ENCODE measurements at places on chromosomes 16 and 17.

DNA sequence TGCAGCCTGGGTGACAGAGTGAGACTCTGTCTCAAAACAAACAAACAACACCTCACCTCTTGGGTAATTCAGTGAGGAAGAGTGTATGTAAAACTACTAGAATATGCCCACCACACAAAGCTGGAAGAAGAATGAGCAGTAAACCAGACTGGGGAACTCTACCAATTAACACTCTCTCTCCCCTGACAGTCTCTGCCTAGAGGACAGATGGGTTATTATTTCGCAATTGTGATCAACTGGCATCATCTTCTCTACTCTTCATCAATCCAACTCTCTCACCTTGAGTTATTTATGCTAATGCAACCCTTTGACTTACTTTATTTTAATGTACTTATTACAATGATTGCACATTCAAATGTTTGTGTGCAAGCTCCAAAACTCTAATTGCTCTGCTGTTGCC is 205.6 kb downstream of the XYLT1 start:
- DNase-seq: no peak

- no peak for DNase-seq
These were observed 99.5 kb downstream of the CDYL2 start for GRCh38 chr16:80704751-80705505.

- DNase-seq: no peak
These were observed 52.6 kb downstream of the C16orf95 start for GRCh38 chr16:87264634-87265033.

- no peak for DNase-seq
These were observed 1.0 kb downstream of the FZD2 start for GRCh38 chr17:44558334-44558709.

- no peak for DNase-seq
These were observed 23.8 kb upstream of the SDR42E2 start for GRCh38 chr16:22138482-22138881.

GRCh38 chr17:69928611-69929010 is 146.4 kb upstream of the KCNJ16 start:
- DNase-seq: no peak

DNA sequence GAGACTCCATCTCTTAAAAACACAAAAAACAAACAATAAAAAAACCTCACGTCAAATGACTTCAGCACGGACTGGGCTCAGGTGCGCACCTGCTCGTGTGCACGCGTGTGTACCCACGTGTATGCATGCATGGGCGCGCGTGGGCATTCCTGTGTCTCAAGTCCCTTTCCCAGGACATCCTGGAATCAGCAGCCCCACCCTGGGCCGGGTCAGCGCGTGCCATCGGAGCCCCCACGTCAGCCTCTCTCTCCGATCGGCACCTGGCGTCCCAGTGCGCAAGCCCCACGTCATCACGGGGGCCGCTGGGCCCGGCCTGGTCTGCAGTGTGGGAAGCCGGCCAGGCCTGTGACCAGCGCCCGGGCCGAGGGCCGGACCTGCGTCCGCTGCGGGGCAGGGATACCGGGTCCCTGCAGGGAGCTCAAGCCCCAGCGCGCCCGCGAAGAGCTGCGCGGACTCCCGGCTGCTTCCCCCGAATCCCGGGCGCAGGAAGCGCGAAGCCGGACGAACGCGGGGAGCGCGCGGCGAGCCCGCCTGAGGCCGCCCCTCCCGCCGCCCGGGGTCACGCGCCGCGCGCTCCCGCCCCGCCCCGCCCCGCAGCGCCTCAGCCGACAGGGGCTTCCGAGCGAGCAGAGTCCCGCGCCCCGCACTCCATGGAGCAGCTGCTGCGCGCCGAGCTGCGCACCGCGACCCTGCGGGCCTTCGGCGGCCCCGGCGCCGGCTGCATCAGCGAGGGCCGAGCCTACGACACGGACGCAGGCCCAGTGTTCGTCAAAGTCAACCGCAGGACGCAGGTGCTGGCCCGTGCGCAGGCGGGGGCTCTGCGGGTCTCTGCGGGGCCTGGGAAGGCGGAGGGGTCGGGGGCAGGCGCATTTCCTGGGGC is at the start of gene FN3K:
Gene FN3K (plus strand): TSS at position 629 of the 880 bp plus-strand sequence. CDS start 22 bp downstream, at position 651.
- DNase-seq: no peak

GRCh38 chr17:16977932-16978331 is 6.0 kb upstream of the TNFRSF13B start:
- DNase-seq: no peak

DNA sequence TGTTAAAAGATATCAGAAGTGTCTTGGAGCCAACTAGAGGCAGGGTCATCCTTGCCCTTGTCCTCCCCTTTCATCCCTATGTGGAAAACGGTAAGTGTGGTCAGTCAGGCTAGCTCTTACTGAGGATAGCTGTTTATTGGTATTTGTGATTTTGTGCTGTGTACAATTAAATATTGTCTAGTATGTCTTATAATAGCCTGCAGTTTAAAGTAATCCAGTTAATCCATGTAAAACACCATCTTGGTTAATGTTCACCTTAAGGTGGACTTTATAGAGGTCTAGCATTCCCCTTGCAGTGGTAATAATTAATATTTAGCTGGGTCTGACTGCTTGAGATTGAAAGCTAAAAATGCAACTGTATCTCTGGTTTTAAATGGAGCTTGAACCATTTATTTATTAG is 25.6 kb downstream of the METTL9 start:
- DNase-seq: no peak

GRCh38 chr17:22459953-22460350 is 767.6 kb downstream of the KCNJ18 start:
- no peak for DNase-seq

GRCh38 chr16:26909623-26910022 is 157.1 kb upstream of the C16orf82 start:
- no peak for DNase-seq

GRCh38 chr16:3295783-3296182 is 9.4 kb downstream of the TIGD7 start:
- DNase-seq: no peak

DNA sequence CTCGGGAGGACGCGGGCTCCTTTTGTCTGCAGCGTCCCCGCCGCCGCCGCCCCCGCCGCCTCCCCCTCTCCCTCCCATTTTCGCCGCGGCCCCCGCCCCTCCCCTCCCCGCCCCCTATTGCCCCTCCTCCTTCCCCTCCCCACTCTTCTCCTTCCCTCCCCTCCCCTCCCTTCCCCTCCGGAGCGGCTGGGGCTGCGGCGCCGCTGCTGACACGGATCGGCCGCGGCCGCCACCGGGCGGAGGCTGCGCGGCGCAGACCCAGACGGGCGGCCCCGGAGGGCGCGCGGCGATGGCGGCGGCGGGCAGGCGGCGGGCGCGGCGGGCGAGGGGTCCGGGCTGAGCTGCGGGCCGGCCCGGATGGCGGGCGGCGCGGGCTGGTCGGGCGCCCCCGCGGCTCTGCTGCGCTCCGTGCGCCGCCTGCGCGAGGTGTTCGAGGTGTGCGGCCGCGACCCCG is at the start of gene RAB11FIP4:
Gene RAB11FIP4 (plus strand): TSS at position 180 of the 454 bp plus-strand sequence. CDS start 178 bp downstream, at position 358.
- DNase-seq: no peak
